ENCODE measurements at places on chromosomes 1 and 21. TPM values are rescaled to one million over a fixed set of nuclear protein-coding genes. Genes with fewer than 3 reads are reported as not detected.

The FOXO6 gene
- not detected for total RNA-seq

The OR2M3 gene
- not detected for total RNA-seq

The CD48 gene
- 276 TPM for total RNA-seq

The PCBP3 gene
- 0.47 TPM for total RNA-seq

The KIF1B gene
- total RNA-seq: 10.0 TPM

DNA sequence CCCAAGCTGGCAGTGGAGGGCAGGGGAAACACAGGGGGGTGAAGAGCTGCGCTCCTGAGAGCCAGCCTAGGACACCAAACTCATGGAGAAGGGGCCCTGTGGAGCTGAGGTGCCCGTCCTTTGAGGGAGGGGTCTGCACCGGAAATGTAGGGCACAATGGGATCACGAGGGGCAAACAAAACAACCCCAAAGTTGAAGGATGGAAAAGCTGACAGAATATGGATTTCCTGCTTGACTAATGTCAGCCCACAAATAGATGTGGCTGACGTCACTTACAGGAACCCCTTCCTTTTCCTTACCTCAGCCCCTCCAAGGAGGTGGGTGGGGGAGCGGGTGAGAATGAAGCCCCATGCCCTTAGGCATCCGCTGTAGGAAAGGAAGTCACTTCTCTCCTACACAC, 110.9 kb downstream of the KCNN3 start:
- peak overlapping the region; percentile 68 for H3K4me3 ChIP-seq
- H3K27me3 ChIP-seq: peaks cover 18% of the 10 kb centered on the region

- peaks cover 46% of the 10 kb centered on the region for H3K4me1 ChIP-seq
- no peaks in the 10 kb centered on the region for H3K27me3 ChIP-seq
- H3K27ac ChIP-seq: peak overlapping the region; percentile 24
- no peak for DNase-seq
- H3K36me3 ChIP-seq: peaks cover 37% of the 10 kb centered on the region
Measured at GRCh38 chr1:225914947-225915346, 9.1 kb downstream of the PYCR2 start.

- H3K36me3 ChIP-seq: no peaks in the 10 kb centered on the region
- H3K4me1 ChIP-seq: no peaks in the 10 kb centered on the region
- H3K27me3 ChIP-seq: no peaks in the 10 kb centered on the region
- no peak for DNase-seq
- H3K27ac ChIP-seq: no peak overlapping the region
Measured at GRCh38 chr1:229941831-229942230, 125.2 kb upstream of the GALNT2 start.

DNA sequence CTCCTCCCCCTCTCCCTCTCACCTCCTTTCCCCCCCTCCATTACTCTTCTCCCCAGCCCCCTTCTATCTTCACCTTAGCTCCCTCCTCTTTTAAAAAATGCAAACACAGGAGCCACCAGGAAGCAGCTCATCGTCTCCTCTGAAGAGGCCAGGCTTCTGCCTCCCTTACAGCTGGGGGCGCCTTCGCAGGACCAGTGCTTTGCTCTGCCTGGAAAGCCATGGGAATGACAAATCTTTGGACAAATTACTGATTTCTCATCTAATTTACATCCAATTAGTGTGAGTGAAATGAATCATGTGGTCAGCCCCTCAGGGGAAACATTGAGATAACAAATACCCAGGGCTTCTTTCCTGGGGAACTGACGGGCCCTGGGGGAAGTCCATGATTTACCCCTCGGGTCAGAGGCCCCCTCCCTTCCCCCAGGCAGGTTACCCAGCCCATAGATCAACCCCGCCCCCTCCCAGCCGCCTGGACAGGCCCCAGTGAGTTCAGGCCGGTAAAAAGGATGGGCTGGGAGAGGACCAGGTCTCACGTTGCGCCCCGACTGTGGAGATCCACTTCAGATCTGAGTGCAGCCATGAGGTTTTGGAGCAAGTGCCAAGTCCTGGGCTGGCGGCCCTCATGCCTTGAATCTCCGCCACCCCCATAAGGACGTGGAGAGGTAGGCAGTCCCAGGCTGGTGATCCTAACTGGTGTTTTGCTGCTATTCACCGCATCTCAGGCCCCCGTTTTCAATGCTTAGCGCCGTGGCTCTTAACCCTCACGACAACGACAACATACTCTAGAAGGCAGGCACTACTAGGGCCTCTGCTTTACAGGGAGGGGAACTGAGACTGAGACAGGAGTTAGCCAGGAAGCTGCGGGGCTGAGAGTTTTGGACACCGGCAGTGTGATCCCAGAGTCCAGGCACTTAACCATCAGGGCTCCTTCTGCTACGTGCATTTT, 300.8 kb downstream of the RRAGC start:
- H3K27me3 ChIP-seq: peaks cover 25% of the 10 kb centered on the region
- peak; percentile 26 for DNase-seq
- peak overlapping the region; percentile 92 for H3K27ac ChIP-seq
- H3K4me1 ChIP-seq: peaks cover 39% of the 10 kb centered on the region
- no peaks in the 10 kb centered on the region for H3K36me3 ChIP-seq

DNA sequence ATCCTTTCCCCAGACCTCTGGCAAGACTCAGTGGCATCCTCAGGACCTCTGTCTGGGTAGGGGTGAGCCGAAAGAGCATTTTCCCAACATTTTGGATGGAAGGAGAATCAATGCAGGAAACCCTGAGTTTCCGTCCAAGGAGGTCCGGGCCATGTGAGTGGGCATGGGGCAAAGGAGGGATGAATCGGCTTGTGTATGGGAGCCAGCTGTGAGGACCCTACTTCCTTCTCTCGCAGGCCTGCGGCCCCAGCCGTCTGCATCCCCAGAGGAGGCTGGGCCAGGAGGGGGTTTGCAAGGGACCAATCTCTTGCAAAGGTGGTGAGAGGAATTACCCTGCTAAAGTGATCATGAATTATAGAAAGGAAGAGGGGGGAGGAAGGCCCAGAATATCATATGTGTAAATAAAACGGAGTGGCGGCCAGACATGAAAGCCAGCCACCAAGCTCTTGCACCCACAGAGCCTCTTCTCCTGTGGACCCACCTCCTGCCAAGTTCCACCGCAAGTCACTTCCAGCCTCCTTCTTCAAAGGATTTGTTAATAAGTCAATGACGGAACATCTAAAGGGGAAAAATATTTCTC, 48.2 kb upstream of the POU3F1 start:
- DNase-seq: no peak
- H3K27me3 ChIP-seq: peaks cover 35% of the 10 kb centered on the region
- H3K27ac ChIP-seq: no peak overlapping the region
- no peaks in the 10 kb centered on the region for H3K36me3 ChIP-seq
- H3K4me3 ChIP-seq: no peak overlapping the region

- H3K27me3 ChIP-seq: no peaks in the 10 kb centered on the region
- DNase-seq: no peak
- peaks cover 5% of the 10 kb centered on the region for H3K36me3 ChIP-seq
- H3K4me1 ChIP-seq: peaks cover 13% of the 10 kb centered on the region
- H3K27ac ChIP-seq: no peak overlapping the region
Measured at GRCh38 chr1:184059887-184060286, 8.4 kb downstream of the TSEN15 start.

- no peak overlapping the region for H3K27ac ChIP-seq
- no peak for DNase-seq
- no peak overlapping the region for H3K4me3 ChIP-seq
Measured at GRCh38 chr1:93502571-93502970, 54.7 kb downstream of the FNBP1L start.

DNA sequence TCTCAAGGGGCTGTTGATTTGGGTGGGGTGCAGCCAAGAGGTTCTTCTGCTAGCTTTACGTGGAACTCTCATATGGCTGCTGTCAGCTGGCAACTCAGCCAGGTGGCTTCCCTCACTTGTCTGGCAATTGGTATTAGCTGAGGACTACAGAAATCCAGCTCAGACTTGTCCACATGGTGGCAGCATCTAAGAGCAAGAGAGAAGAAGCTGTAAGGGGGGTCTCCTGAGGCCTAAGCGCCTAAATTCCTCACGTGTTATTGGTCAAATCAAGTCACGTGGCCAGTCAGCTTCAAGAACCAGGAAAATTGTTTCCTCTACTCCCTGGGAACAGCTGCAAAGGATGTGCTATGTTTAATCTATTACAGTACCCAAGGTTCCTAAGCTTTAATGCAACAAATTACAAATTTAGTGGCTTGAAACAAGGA, 4.2 kb upstream of the DYRK3 start:
- peaks cover 11% of the 10 kb centered on the region for H3K27me3 ChIP-seq
- H3K4me3 ChIP-seq: no peak overlapping the region

DNA sequence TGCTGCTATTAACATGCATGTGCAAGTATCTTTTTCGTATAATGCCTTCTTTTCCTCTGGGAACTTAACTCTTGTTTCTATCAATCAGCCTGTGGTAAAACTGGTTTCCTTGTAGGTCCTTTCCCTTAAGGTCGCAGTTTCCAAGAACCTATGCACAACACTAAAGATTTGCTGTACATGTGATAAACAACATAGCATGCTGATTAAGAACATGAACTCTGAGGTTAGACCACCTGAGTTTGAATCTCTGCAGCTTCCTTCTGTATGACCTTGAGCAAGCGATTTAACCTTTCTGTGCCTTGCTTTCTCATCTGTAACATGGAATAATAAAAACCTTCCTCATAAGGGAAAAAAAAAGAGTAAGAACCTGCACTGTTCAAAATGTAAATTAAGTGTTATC, 186.4 kb downstream of the RYR2 start:
- peaks cover 14% of the 10 kb centered on the region for H3K27me3 ChIP-seq
- no peak overlapping the region for H3K27ac ChIP-seq

- peaks cover 4% of the 10 kb centered on the region for H3K36me3 ChIP-seq
- no peaks in the 10 kb centered on the region for H3K27me3 ChIP-seq
Measured at GRCh38 chr1:244322791-244323521, 128.8 kb downstream of the ADSS2 start.

- no peak for DNase-seq
- H3K4me1 ChIP-seq: peaks cover 30% of the 10 kb centered on the region
- H3K27ac ChIP-seq: no peak overlapping the region
Measured at GRCh38 chr1:67333603-67334002, 25.9 kb downstream of the IL12RB2 start.

DNA sequence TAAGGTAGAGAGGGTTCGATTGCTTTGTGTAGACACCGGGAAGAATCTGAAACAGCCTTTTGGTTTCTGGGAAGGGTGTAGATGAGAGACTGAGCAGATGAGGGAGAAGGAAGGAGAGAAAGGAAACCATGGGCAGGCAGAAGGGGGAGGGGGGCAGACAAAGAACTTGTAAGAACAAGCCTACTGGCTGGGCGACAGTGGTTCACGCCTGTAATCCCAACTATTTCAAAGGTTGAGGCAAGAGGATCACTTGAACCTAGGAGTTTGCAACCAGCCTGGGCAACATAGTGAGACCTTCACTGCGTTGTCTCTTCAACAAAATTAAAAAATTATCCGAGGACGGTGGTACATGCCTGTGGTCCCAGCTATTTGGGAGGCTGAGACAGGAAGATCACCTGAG, 106.2 kb downstream of the TM2D1 start:
- no peak overlapping the region for H3K27ac ChIP-seq
- H3K4me1 ChIP-seq: no peaks in the 10 kb centered on the region
- H3K27me3 ChIP-seq: peaks cover 2% of the 10 kb centered on the region
- DNase-seq: no peak
- no peaks in the 10 kb centered on the region for H3K36me3 ChIP-seq
- H3K4me3 ChIP-seq: no peak overlapping the region

- H3K27me3 ChIP-seq: peaks cover 16% of the 10 kb centered on the region
- H3K4me1 ChIP-seq: no peaks in the 10 kb centered on the region
- no peaks in the 10 kb centered on the region for H3K36me3 ChIP-seq
- H3K27ac ChIP-seq: no peak overlapping the region
Measured at GRCh38 chr1:4546911-4547310, 107.5 kb upstream of the AJAP1 start.

DNA sequence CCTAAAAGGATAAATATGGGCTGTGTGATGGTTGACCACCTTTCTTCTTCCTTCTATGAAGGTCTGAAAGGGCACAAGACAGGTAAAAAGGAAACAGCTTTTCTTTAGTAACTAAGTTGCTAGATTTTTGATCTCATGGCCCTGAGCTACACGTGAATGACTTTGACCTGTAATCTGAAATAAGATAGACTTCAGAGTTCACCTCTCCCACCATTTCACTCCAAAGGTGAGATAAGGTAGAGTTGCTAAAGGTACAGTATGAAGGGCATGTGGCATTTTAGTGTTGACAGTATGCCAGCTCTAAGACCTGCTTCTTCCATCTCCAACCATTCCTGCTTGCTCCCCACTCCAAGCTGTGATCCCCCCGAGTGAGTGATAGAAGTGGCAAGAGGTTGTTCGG, 25.8 kb upstream of the C8B start:
- no peaks in the 10 kb centered on the region for H3K4me1 ChIP-seq
- no peak overlapping the region for H3K27ac ChIP-seq
- no peaks in the 10 kb centered on the region for H3K36me3 ChIP-seq
- peaks cover 2% of the 10 kb centered on the region for H3K27me3 ChIP-seq
- DNase-seq: no peak

GRCh38 chr1:162590101-162590500, 28.6 kb downstream of the UAP1 start:
- no peak for DNase-seq
- H3K4me1 ChIP-seq: no peaks in the 10 kb centered on the region
- peaks cover 11% of the 10 kb centered on the region for H3K36me3 ChIP-seq
- H3K4me3 ChIP-seq: no peak overlapping the region
- no peak overlapping the region for H3K27ac ChIP-seq

DNA sequence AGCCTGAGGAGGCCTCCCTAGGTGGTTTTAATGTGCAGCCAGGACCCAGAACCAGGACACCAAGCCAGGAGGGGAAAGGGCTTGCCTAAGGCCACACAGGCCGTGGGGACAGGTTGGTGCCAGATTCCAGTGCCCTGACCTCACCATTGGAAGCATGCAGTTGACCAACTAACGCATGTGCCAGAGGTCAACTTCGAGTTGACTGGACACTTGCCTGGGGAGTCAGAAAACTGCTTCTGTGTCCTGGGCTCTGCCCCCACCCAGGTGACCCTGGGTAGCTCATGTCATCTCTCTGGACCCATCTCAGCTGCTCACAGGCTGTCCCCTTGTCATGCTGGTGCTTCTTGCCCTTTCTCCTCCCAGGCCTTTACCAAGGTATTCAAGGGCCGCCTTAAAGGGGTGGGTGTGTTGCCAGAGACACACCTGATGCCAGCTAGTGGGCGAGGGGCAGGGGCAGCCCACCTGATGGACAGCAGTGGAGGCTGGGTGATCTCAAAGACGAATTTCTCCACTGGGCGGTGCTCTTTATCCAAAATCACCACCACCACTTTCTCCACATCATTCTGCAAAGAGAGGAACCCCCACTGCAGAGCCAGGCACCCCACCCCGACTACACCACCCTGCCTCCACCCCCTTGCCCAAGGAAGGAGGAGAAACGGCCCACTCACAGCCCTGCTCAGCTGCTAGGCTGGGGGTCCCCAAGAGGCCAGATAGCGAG, 4.4 kb downstream of the MAD2L2 start:
- no peak for DNase-seq
- no peaks in the 10 kb centered on the region for H3K36me3 ChIP-seq
- no peak overlapping the region for H3K27ac ChIP-seq
- H3K4me3 ChIP-seq: no peak overlapping the region
- H3K27me3 ChIP-seq: no peaks in the 10 kb centered on the region

GRCh38 chr1:78712467-78713051, 62.9 kb downstream of the IFI44 start:
- H3K4me3 ChIP-seq: no peak overlapping the region
- H3K27me3 ChIP-seq: peaks cover 2% of the 10 kb centered on the region
- no peaks in the 10 kb centered on the region for H3K4me1 ChIP-seq
- DNase-seq: no peak
- H3K27ac ChIP-seq: no peak overlapping the region

- H3K36me3 ChIP-seq: no peaks in the 10 kb centered on the region
- H3K4me1 ChIP-seq: peaks cover 2% of the 10 kb centered on the region
- H3K27me3 ChIP-seq: peaks cover 5% of the 10 kb centered on the region
- H3K27ac ChIP-seq: no peak overlapping the region
- no peak overlapping the region for H3K4me3 ChIP-seq
- DNase-seq: no peak
Measured at GRCh38 chr1:22575532-22576149, 12.4 kb downstream of the EPHA8 start.
